ENCODE measurements at places on chromosomes 5 and 9. TPM values are rescaled to one million over a fixed set of nuclear protein-coding genes. Genes with fewer than 3 reads are reported as not detected.

NCS1 gene
- total RNA-seq = 69.2 TPM

SLC1A3 gene
- 4.3 TPM for total RNA-seq

CCNJL gene
- 21.9 TPM for total RNA-seq

MARCOL gene
- not detected for total RNA-seq

OLFML2A gene
- total RNA-seq = 16.4 TPM

INSL6 gene
- not detected for total RNA-seq

TMEFF1 gene
- total RNA-seq = 15.7 TPM

SLC22A5 gene
- 19.1 TPM for total RNA-seq

PCDHGA10 gene
- 6.0 TPM for total RNA-seq

CDH9 gene
- total RNA-seq = not detected

SLF1 gene
- total RNA-seq = 2.7 TPM

- DNase-seq = no peak
These were observed 53.2 kb downstream of the HRH2 start for GRCh38 chr5:175711031-175711430.

DNA sequence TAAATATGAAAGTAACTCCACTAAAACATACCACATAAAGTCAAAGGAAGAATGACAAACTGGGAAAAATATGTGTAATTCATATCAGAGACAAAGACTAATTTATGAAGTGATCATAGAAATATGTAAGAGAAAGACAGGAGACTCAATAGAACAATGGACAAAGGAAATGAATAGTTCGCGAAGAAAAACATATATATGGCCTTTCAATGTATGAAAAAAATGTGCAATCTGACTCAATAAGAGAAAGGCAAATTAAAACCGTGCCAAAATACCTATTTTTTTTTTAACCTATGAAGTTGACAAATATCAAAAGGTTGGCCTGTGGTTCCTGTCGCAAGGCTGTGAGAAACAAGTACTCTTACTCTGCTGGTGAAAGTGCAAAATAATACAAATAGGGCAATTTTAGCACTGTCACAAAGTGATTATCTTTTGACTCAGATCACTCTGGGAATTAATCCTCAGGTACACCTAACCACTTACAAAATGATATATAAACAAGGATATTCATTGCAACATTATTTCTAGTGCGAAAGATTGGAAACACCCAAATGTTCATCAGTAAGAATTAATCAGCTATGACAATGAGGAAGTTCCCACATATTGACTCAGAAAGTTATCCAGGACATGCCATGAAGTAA lies 3.7 kb downstream of the C9 start:
- no peak for DNase-seq

GRCh38 chr9:137174722-137175293 lies 3.0 kb upstream of the TMEM210 start:
- no peak for DNase-seq

- no peak for DNase-seq
These were observed 25.9 kb upstream of the IL17B start for GRCh38 chr5:149404746-149405549.

GRCh38 chr9:135910216-135910615 lies 2.9 kb upstream of the CAMSAP1 start:
- no peak for DNase-seq

DNA sequence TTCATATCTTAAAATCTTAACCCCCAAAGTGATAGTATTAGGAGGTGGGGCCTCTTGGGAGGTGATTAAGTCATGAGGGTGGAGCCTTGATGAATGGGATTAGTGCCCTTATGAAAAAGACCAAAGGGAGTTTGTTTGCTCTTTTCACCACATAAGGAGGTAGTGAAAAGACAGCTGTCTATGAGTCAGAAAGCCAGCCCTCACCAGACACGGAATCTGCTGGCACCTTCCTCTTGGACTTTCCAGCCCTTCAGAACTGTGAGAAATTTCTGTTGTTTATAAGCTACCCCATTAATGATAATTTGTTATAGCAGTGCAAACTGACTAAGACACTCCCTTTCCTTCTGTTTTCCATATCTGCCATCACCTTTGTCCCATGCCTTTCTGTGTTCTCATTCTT lies 20.8 kb downstream of the IFNB1 start:
- DNase-seq = peak; percentile 14

DNA sequence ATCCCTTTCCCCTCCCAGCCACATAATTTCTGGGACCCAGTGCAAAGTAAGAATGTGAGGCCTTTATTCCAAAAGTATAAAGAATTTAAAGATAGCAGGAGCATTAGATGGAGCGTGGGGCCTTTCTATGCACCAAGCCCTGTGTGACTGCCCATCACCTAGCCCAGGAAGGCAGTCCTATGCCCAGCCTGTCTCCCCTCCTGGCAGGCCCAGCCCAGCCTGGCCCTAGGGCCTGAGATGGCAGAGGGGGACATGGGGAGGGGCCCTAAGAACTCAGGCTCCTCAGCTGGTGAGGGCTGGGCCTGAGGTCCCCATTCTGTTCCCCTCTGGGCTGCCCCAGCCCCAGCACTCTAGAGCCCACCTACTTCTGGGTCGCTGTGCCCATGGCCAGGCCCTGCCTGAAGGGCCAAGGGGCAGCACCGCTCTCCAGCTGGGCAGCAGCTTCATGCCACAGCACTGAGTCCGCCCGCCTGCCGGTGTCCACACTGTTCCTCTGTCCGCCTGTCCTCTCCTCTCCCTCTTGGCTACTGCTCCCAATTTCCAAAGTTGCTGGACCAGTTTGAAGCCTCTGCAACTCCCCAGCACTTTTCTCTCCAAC lies 995 bp upstream of the SLC23A1 start:
- no peak for DNase-seq

DNA sequence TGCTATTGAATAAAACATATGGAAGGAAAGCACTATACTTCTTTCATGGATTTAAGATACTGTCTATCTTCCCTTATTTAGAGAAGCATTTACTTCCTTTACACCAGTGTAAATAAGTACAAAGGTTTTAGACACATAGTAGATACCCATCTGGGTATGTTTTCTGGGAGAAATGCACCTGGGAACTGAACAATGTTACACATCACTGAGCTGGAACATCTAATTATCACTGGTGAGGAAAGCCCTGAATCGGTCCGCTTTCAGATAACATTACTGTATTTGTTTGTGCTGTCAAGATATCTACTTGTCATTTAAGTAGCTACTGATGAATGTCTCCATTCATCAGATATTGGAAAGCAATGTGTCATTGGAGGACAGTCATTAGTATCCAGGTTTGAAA lies 964.7 kb upstream of the PTPRD start:
- DNase-seq = no peak

DNA sequence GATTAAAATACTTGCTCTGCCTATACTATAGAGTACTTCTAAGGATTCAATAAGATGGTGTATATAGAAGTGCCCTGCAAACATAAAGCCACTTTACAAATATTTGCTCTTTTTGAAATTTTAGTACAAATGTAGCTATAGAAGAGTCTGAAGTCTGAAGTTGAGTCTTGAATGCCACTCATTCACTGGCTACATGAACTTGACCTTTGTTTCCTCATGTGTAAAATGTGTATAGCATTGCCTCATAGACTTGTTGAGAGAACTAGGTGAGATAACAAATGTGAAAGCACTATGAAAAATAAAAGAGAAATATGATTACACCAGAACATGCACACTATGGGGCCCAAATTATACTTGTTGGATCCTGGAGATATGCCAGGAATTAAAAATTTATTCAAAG lies 244.7 kb downstream of the SEC61B start:
- DNase-seq = no peak

GRCh38 chr5:124239572-124239971 lies 506.9 kb downstream of the ZNF608 start:
- no peak for DNase-seq

DNA sequence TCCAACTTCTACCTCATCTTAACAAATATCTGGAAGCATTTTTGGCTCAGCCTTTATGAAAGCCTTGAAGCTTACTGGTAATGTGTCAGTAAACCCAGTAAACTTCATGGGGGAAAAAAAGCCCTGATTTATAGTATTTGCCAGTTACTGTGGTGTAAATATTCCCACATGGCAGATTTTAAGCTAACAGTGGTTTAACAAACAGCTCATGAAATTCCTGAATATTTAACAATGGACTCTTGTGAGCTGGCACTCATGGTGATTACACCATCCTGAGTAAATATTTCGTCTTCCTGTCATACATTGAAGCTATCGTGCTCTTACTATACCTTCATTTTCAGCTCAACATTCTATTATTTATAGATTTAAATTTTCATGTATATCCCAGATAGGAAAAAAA lies 57.0 kb upstream of the ACOT12 start:
- DNase-seq = no peak

- DNase-seq = peak; percentile 16
These were observed 91.1 kb upstream of the RNF180 start for GRCh38 chr5:64074533-64074932.

- DNase-seq = no peak
These were observed 158.4 kb downstream of the PPP2R2B start for GRCh38 chr5:146720107-146720506.

- no peak for DNase-seq
These were observed 106.3 kb downstream of the KDM4C start for GRCh38 chr9:6864102-6864501.

DNA sequence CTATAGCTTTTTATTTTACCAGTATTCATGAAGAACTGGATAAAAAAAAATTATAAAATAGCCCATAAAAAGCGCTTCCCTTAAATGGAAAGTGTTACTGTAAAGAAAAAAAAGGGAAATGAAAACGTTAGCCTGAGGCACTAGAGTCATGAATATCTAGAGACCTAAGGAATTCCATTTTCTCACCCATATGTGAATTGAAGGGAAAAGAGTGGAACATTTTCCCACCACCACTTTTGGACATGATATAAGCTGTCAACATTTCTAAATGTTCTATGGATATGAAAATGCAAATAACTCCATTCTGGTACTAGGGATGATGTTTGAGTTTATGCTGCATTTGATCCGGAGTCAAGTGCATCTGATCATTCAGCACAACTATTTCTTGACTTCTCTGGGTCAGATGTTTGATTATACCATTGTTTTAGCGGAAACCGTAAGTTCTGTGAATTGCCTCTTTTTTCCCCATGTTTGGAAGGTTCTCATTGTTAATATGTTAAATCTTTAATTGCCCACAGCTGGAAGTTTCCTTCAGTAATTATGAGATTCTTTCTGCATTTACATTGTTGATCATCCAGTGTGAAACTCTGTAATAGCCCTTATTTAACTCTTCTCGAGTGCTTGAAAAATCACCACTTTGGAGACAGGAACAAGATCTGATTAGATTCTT lies 467.4 kb upstream of the SEMA6A start:
- no peak for DNase-seq

GRCh38 chr5:1998716-1999317 lies 116.1 kb upstream of the IRX4 start:
- no peak for DNase-seq
